T-helper 17 cell (primary cell): ENCODE measurements at places on chromosomes 16 and 17.

GRCh38 chr16:830871-831570 is 30.5 kb upstream of the GNG13 start:
- no peak overlapping the region for H3K27ac ChIP-seq
- no peaks in the 10 kb centered on the region for H3K36me3 ChIP-seq
- H3K27me3 ChIP-seq: peaks cover 9% of the 10 kb centered on the region

GRCh38 chr16:86740906-86741799 is 162.8 kb downstream of the FOXL1 start:
- peak overlapping the region; percentile 64 for H3K4me3 ChIP-seq
- H3K36me3 ChIP-seq: peaks cover 8% of the 10 kb centered on the region
- H3K4me1 ChIP-seq: peaks cover 15% of the 10 kb centered on the region
- no peak for DNase-seq
- H3K27me3 ChIP-seq: peaks cover 80% of the 10 kb centered on the region

DNA sequence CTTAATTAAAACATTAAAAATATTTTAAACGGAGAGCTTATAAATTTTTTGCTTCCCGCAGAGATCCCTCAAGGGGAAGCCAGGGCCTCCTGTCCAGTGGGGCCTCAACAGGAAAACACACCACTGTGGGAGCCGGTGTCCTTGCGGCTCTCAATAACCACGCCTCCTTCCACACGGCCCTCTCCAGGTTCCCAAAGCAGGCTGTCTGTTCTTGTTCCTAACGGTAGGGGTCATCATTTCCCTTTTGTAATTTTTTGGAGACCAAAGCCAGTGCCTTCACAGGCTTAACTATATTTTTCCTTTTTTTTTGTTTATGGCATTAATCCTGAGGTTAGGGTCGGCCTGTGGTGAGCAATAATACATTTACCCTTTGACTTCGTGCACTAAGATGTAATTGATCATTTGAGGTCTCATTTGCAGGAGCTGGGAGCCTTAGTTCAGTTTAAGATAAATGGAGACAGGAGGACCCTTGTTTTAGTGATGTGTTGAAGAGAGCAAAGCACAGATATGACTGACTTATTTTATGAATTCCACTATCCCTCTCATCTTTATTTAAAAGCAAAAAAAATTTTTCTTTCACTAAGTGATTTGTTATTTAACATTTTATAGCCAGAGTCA is 77.5 kb upstream of the N4BP1 start:
- H3K4me3 ChIP-seq: no peak overlapping the region
- peaks cover 72% of the 10 kb centered on the region for H3K27me3 ChIP-seq

DNA sequence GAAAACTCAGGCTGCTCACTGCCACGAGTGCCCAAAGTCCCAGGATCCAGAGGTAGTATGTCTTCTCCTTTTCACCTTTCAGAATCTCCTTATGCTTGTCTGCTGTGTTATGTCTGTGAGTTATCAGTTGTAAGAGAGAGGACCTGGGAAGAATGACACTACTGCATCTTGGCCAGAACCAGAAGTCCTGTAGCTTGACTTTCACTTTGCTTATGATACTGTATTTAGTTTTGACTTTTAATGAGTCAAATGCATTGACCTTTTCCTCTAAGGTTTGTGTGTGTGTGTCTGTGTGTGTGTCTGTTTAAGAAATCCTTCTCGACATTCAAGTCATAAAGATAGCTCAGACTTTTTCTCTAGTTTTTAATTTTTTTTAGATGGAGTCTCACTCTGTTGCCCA is 43.4 kb downstream of the BMERB1 start:
- H3K4me1 ChIP-seq: peaks cover 2% of the 10 kb centered on the region
- H3K27me3 ChIP-seq: peaks cover 8% of the 10 kb centered on the region
- peaks cover 2% of the 10 kb centered on the region for H3K36me3 ChIP-seq
- no peak for DNase-seq
- H3K4me3 ChIP-seq: no peak overlapping the region

DNA sequence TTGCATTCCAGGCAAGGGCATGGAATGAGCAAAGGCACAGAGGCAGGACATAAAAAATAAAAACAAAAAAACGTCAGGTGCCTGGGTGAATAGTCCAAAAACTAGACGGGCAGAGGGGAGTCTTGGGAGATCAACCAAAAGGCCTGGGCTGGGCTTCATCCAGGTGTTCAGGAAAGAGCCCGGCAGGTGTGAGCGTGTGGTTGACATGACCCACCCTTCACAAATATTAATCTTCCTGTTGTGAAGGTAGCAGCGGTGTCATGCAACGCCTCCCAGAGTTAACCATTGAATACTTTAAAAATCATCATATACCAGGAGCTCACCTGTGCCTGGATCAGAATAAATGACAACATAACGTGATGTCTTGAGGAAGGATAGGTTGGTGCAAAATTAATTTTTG is 90.6 kb downstream of the USP22 start:
- H3K27me3 ChIP-seq: peaks cover 69% of the 10 kb centered on the region
- H3K4me1 ChIP-seq: no peaks in the 10 kb centered on the region
- no peak overlapping the region for H3K4me3 ChIP-seq
- DNase-seq: no peak
- H3K36me3 ChIP-seq: no peaks in the 10 kb centered on the region

DNA sequence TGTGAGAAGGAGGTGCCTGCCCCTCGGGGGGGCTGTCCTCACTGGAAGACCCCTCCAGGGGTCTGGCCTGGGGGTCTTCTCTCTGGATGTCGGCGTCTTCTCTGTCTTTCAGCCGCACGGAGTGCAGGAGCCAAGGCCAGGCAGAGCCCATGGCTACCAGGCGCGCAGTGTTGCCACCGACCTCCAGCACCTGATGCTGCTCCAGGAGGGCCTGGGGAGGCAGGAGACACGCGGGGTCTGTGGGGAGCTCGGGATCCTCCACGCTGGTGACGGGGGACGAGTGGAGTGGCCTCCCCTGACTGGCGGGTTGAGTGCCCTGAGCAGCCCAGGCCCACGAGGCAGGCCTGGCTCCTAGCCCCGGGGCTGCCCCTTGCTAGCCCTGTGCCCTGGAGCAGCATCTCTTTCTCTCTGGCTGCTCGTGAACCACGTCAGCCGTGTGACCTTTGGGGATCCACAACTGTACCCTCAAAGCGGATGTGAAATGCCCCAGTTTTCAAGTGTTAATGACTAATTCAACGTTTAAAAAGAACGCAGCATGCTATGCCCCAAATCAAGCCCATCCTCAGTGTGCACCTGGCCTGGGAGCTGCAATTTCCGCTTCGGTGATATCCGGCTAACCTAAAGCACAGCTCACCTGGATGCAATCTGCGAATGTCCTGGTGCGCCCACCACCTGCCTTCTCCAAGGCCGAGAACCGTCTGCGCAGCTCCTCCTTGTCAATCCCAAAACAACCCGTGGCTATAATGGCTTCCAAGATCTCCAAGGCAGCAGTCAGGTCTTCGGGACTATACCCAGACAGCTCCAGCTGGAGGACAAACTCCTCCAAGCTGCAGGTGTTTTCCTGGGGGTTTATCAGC is 62.9 kb downstream of the IL21R start:
- H3K36me3 ChIP-seq: peaks cover 12% of the 10 kb centered on the region
- peak overlapping the region; percentile 94 for H3K27ac ChIP-seq
- no peaks in the 10 kb centered on the region for H3K27me3 ChIP-seq
- H3K4me1 ChIP-seq: peaks cover 23% of the 10 kb centered on the region
- DNase-seq: no peak

GRCh38 chr16:24686678-24687077 is 42.8 kb upstream of the TNRC6A start:
- no peak overlapping the region for H3K4me3 ChIP-seq
- H3K27me3 ChIP-seq: peaks cover 20% of the 10 kb centered on the region

- no peak for DNase-seq
- peaks cover 6% of the 10 kb centered on the region for H3K36me3 ChIP-seq
- no peak overlapping the region for H3K4me3 ChIP-seq
- peaks cover 86% of the 10 kb centered on the region for H3K27me3 ChIP-seq
These were observed 31.9 kb upstream of the HOXB13 start for GRCh38 chr17:48760411-48760810.

DNA sequence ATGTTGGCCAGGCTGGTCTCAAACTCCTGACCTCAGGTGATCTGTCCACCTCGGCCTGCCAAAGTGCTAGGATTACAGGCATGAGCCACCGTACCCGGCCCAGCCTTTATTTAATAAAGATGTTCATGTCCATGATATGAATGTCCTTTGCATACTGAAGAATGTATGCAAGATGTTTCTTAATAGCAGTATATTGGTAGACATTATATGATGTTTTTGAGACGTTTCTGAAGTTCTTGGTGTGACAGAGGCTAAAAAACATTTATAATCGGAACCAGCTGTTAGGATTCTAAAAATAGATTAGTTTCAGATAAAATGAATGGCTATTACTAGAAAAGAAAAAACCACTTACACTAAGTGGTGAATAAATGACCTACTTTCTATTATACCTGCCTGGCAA is 11.8 kb downstream of the PDZD9 start:
- H3K27ac ChIP-seq: no peak overlapping the region
- H3K4me1 ChIP-seq: peaks cover 33% of the 10 kb centered on the region
- peaks cover 4% of the 10 kb centered on the region for H3K36me3 ChIP-seq
- no peaks in the 10 kb centered on the region for H3K27me3 ChIP-seq
- no peak for DNase-seq

GRCh38 chr17:17811381-17812210 is 25.2 kb downstream of the SREBF1 start:
- peak overlapping the region; percentile 69 for H3K27ac ChIP-seq
- peaks cover 5% of the 10 kb centered on the region for H3K4me1 ChIP-seq
- H3K27me3 ChIP-seq: no peaks in the 10 kb centered on the region

DNA sequence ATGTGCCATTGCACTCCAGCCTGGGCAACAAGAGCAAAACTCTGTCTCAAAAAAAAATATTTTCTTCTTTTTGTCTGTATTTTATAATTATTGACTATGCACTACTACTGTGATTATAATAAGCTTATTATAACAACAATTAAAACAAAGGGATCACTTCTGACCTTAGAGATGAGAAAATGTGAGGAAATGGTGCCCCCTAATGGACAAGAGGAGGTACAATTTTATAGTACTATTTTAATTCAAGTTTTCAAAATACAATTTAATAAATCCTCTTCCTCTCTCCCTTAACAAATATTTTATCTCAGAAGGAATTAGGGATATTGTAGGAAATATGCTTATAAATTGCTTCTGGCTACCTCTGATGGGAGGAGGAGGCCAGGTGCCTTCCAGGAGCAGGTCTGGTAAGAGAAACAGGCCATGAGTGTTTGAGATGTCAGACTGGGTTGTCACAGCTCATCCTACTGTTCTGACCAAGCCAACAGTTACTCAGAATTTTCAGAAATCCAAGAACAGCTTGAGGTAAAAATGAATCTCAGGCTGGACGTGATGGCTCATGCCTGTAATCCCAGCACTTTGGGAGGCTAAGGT is 14.0 kb downstream of the VPS53 start:
- no peak overlapping the region for H3K27ac ChIP-seq
- no peak overlapping the region for H3K4me3 ChIP-seq
- peaks cover 6% of the 10 kb centered on the region for H3K36me3 ChIP-seq
- H3K27me3 ChIP-seq: no peaks in the 10 kb centered on the region
- peaks cover 9% of the 10 kb centered on the region for H3K4me1 ChIP-seq

- H3K27me3 ChIP-seq: peaks cover 36% of the 10 kb centered on the region
- peaks cover 3% of the 10 kb centered on the region for H3K36me3 ChIP-seq
- H3K4me1 ChIP-seq: peaks cover 19% of the 10 kb centered on the region
- peak overlapping the region; percentile 62 for H3K27ac ChIP-seq
- DNase-seq: no peak
- peak overlapping the region; percentile 97 for H3K4me3 ChIP-seq
These were observed 455 bp downstream of the ATP1B2 start for GRCh38 chr17:7651097-7651664.

DNA sequence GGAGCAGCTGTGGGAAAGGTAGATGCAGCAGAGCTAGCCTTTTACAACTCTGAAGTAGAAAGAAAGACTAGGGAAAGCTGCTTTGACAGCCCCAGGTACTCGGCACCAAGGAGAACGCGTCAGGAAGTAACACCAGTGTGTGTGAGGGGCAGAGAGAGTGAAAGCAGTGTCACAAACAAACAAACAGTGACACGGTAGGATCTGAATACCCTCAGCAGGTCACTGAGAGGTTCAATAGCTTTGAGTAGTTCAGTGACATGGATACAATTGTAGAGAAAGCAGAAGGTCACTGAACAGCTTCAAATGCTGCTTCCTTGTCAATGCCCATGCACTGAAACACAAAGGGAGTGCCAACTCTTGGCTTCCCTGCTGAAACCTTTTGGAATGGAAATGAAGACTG is 150.3 kb upstream of the C17orf78 start:
- H3K4me1 ChIP-seq: peaks cover 4% of the 10 kb centered on the region
- H3K4me3 ChIP-seq: no peak overlapping the region
- no peak for DNase-seq
- no peaks in the 10 kb centered on the region for H3K27me3 ChIP-seq
- H3K36me3 ChIP-seq: peaks cover 2% of the 10 kb centered on the region

DNA sequence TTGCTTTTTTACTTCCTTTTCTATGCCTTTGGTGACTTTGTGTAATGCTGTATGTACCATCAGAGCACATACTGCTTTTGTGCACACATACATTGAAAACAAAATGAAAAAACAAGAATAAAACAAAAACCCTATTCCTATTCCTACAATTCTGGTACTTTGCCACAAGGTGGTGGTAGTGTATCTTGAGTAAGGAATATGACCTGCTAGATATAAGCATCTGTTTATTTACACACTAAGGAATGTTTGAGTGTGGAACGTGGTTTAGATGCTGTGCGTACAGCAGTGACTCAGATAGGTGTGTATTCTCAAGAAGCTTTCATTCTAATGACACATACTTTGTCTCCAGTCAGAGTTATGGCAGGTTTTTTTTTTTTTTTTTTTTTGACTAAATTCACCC is 606.2 kb downstream of the WWOX start:
- H3K27ac ChIP-seq: no peak overlapping the region
- peaks cover 7% of the 10 kb centered on the region for H3K4me1 ChIP-seq
- no peak overlapping the region for H3K4me3 ChIP-seq
- H3K27me3 ChIP-seq: no peaks in the 10 kb centered on the region
- H3K36me3 ChIP-seq: peaks cover 4% of the 10 kb centered on the region

DNA sequence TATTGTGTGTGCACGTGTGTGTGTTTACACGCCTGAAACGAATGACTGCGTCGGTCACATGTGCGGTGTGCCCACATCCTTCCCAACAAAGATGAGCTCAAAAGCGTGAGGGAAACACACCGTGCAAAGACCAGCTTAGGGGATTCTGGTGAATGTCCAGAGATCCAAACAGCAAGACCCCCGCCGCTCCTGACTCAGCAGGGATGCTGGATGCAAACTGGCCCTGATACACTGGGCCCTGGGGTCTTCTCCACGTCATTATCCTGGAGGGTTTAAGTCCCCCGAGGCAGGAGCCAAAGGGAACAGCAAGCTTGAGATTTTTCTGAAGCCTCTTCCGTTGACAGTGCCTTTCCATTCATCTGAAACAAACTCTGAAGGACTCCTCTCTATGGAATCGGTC is 59.2 kb downstream of the TBC1D16 start:
- no peak overlapping the region for H3K4me3 ChIP-seq
- no peaks in the 10 kb centered on the region for H3K36me3 ChIP-seq
- DNase-seq: no peak
- H3K4me1 ChIP-seq: no peaks in the 10 kb centered on the region
- H3K27ac ChIP-seq: no peak overlapping the region
